HT-29 (cell line): ENCODE measurements at places on chromosomes 1 and 21. TPM values are rescaled to one million over a fixed set of nuclear protein-coding genes. Genes with fewer than 3 reads are reported as not detected.

GRCh38 chr1:171484760-171485374 is 463 bp upstream of the PRRC2C start:
- DNase-seq = no peak

DNA sequence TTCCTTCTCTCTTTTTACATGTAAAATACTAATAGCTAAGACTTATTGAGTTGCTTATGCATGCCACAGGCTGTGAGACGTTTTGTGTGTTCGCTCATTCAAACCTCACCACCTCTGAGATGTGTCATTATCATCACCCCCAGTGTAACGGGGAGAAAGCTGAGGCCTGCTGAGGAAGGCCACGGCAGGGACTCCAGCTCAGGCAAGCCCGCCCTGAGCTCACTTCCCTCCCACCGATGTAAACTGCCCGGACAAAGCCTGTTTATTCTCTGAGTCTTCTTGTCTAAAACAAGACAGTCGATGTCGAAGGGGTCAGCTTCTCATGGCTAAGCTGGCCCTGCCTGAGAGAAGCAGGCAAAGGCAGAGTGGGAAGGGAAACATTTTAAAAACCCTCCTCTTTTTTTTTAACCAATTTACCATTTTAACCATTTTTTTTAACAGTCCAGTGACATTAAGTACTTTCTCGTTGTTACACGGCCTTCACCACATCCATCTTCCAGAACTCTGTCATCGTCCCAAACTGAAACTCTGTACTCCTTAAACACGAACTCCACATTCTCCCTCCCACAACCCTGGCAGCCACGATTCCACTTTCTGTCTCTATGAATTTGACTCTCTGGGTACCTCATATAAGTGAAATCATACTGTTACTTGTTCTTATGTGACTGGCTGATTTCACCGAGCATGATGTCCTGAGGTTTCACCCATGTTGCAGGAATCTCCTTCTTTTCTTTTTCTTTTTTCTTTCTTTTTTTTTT is 204.8 kb upstream of the GALNT2 start:
- no peak for DNase-seq

The TAS1R1 gene
- total RNA-seq = not detected in 2 replicates

The ERO1B gene
- not detected in 2 replicates for total RNA-seq

The GBP5 gene
- total RNA-seq = 0.03 TPM in 1 of 2 replicates, not detected in the other

GRCh38 chr1:177571076-177571475 is 398.8 kb downstream of the SEC16B start:
- DNase-seq = no peak

The OR2T11 gene
- total RNA-seq = not detected in 2 replicates

GRCh38 chr1:56915960-56916359 is 49.9 kb downstream of the C8B start:
- no peak for DNase-seq

- no peak for DNase-seq
Observed at GRCh38 chr1:167504467-167504827, 13.9 kb downstream of the CD247 start.
